NCI-H1417 (cell line): ENCODE measurements at places on chromosomes 5 and 9.

- DNase-seq = no peak
These were observed 56.8 kb downstream of the FGF10 start for GRCh38 chr5:44332285-44332971.

GRCh38 chr5:144328980-144329379 lies 158.3 kb downstream of the KCTD16 start:
- peak; percentile 54 for DNase-seq

DNA sequence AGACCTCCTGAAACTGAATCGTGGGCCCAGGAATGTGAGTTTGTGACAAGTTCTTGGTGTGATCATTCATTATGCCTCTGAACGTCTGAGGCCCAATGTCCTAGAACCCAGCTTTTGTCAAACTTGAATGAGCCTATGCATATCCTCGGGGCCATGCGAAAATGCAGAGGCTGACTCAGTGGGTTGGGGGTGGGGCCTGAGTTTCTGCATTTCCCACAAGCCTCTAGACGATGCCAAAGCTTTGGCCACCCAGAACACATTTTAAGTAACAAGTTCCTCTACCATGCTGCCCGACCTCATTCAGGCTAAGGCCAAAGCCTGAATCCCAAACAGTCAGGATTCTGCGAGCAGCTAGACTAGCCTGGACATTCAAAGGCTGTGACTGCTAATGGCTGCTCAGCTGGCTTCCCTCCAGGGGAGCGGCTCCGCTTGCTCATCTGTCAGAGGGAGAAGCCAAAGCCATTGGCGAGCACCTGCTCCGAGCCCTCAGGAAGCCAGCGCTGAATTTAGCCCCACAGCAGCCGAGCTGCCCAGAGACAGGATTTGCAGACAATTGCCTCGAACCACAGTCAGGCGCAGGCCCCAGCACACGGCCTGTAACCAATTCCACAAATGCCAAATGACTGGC lies 177.5 kb downstream of the ZDHHC21 start:
- DNase-seq = peak; percentile 24

- DNase-seq = no peak
These were observed 149.6 kb downstream of the ASTN2 start for GRCh38 chr9:117265253-117265652.
